Stimulated activated CD4-positive, alpha-beta T cell treated with anti-CD3 and anti-CD28 coated beads, TNF-alpha, amount 100 ng/mL, for 48 hours (primary cell): ENCODE measurements at places on chromosomes 5 and 9.

- no peak for DNase-seq
Observed at GRCh38 chr5:178730940-178731265, 444 bp upstream of the ZNF354A start.

DNA sequence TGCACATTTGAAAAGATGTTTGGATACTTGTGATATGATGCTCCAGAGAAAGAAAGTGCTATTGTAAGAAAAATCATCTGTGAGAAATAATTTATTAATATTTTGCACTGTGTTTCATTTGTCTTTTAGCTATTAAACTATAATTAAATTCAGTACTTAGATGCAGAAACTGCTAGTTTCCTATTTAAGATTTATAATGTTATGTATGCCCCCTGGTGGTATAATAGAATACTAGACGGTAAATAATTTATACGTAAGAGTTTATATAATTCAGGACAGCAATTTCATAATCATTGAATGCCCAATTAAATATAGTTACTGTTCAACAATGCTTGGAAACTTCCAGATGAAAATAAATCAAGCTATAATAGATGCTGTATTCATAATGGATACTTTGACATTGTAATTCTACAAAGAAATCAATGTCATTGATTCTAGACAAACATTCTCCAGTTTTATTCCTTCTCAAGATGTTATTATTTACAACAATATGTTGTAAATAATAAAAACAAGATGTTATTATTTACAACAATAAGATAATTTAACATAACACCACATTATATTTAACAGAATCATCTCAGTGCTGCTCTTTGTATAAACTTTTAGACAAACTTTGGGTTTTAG, 101.0 kb downstream of the TMEM232 start:
- DNase-seq: no peak

- no peak for DNase-seq
Observed at GRCh38 chr5:92559781-92560180, 1021.2 kb downstream of the NR2F1-AS1 start.

GRCh38 chr5:151480384-151481293, 33.2 kb downstream of the SLC36A1 start:
- no peak for DNase-seq

DNA sequence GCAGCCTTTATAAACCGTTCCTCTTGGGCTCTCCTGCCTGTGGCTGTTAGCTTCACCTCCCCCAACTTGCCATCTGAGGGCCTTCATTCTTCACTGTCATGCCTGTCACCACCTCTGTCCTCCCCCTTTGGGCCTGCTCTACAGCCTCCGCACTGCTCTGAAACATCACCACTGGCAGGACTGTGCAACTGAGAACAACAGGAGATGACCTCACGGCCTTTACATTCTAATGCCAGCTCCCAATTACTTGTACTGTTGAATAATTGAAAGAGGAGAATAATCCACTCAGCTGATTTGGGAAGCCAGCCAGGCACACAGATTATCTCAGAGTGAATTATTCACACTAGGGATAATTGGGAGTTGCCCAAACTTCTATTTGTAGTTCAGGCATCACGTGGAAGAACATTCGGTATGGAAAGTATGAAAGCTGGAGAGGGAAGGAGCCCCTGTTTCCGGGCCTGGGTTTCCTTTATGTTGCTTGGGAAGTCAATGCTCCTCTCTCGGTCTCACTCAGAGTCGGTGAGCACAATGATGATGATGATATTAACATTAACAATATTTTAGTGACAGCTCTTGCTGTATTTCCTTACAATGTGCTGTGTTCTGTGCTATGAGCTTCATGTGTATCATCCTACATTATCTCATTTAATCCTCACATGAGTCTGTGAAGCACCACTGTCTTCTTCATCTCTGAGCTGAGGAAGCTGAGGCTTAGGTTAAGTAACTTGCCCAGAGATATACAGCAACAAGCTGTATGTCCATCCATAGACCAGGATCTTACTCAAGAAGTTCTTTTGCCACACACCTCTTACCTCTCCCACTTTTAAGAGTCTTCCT, 99.3 kb upstream of the LRRTM2 start:
- DNase-seq: no peak

DNA sequence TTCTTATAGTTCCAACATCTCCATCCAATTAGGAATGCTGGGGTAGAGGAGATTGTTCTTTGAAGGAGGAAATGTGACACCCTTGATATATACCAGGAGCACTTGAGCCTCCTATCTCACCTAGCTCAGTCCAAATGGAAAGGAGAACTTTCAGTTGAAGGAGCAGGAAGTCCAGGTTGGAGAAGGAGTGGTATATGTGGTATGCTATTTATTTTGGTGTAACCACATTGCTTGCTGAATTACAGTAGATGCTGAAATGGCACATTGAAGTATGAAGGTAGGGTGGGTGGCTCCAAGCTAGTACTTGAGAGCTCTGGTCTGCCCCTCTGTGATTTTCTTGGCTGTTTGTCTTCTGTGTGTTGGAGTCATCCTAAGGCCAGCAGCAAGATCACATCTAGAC, 6.1 kb downstream of the CSNK1G3 start:
- no peak for DNase-seq

- no peak for DNase-seq
Observed at GRCh38 chr9:72294936-72295335, 70.1 kb downstream of the ZFAND5 start.

DNA sequence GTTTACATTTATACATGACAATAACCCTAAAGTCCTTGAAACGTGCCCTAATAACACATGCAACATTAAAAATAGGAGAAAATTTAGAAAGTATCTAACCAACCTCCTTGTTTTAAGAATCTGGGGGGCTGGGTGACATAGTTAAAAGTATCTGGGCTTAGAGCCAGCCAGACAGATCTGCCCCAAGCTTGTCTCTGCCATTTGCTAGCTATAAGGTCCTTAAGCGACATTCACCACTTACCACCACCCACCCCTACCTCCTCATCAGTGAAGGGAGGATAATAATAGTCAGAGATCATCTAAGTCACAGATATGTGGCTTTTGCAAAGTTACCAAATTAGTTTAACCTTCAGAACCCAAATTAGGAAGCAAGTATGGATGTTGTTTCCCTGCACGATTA, 33.8 kb upstream of the CAST start:
- DNase-seq: no peak

DNA sequence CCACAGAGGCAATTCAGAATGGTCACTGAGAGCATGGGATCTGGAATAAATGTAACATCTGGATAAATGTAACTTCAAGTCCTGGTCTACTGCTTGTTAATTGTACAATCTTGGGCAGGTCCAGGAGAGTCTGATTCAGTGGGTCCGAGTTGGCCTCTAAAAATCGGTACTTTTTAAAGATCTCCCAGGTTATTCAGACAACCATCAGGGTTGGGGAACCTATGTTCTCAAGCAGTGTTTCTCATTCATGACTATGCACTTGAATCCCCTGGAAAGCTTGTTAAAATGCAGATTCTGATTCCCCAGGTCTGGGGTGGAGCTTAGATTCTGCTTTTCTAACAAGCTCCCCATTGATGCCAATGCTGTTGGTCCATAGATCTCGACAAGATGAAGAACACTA, 14.8 kb downstream of the ANXA1 start:
- DNase-seq: no peak

DNA sequence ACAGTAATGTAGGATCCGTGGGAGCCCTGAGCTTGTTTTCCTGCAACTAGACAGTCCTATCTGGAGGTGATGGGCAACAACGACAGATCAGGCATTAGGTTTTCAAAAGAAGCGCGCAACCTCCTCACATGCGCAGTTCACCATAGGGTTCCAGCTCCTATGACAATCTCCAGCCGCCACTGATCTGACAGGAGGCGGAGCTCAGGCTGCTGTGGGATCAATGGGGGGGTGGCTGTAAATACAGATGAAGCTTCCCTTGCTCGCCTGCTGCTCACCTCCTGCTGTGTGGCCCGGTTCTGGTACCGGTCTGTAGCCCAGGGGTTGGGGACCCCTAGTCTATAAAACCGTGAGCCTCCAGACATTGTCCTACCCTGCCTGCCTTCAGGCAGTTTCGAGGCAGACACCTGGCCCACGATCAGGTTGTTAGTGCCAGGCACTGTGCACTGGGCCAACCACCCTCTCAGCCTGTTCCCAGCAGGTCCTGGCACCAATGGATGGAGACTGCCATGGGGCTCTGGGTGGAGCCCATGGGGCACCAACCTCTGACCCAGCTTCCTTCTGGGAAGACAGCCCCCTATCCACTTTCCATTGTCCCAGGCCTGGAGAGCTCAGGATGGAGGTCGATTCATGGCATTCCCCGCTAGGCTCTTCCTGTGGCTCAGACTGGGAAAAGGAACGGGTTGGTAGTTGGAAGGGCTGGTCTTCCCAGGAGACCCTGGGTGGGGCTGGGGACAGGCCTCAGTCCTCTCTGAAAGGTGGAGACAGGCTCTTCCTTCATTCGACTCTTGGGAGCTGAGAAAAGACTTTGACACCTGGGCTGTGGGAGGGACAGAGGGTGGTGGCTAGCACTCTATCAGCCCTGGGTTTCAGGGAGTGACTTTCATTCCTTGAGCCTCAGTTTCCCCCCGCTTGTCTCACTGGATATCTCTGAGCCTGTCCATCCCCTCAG, 1.7 kb downstream of the ENDOG start:
- no peak for DNase-seq

DNA sequence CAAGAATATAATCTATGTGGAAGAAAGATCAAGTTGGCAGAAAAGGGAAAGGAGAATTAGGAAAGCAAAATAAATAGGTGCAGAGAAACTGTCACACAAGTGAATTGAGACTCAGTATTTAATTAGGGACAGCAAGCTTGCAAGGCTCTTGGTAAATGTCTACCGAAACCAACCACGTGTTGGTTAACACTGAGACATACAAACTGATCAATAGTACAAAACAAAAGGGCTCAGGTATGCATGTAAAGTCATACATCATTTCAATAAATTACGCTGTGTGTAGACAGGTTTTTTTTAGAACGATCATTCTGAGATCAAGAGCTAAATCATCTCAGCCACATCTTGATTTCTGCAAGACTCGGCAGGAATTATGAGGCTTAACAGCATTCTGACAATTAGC, 225.4 kb downstream of the EBF1 start:
- no peak for DNase-seq

DNA sequence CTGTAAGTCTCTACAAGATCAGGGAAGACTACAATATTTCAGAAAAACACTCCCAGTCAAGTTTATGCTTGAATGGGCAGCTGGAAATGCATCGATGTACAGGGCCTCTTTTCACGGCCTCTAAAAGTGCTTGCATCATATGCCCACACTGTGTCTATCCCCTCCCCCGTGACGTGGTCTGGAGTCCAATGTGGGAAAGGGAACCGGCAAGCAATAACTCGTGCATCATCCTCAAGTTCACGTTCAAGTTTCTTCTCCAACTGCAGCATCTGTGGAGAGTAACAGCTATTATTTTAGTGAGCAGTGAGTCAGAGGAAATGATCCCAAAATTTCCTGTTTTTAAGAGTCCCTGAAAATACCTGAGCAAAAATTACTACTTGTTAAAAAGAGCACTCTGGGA, 22.3 kb downstream of the ATPSCKMT start:
- DNase-seq: no peak

GRCh38 chr5:137022043-137022442, 477.1 kb downstream of the SPOCK1 start:
- no peak for DNase-seq

- no peak for DNase-seq
Observed at GRCh38 chr5:93990504-93991070, 249.2 kb upstream of the POU5F2 start.

GRCh38 chr9:112465352-112465751, 21.3 kb upstream of the KIAA1958 start:
- no peak for DNase-seq

DNA sequence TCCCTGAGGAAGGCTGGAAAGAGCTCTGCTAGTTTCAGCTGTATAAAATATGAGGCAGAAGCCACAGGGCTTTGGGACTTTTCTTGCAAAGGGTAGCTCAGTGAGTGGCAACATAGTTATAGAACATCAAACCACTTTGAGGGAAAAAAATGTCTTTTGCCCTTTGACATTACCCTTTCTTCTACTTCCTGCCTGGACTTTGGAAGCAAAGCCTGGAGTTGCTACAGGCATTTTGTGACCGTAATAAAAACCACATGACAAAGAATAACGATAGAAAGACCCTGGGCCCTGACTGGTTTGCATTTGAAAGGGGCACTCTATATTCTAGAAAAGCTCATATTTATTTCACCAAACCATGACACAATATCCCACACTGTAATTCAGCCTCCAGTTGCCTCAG, 440.9 kb downstream of the DIRAS2 start:
- DNase-seq: no peak

GRCh38 chr5:54024466-54024865, 285.9 kb downstream of the ARL15 start:
- no peak for DNase-seq

DNA sequence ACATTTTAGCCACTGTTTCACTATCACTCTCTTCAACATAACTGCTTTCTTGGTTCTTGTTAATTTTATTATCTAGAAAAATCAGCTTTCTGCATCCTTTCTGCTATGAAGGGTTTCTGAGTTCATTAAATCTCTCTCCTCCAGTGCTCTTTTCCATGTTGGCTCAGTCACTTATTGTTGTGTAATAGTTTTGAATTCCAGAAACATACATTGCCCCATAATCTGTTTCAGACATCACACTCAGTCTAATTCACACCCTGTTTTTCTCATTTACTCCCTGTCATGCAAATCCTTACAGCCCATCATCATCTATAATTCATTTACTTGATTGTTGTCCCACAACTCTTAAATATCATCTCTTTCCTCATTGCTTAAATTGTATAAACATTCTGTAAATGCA, 176.1 kb upstream of the CDH12 start:
- DNase-seq: no peak

- no peak for DNase-seq
Observed at GRCh38 chr5:23461576-23461975, 45.8 kb upstream of the PRDM9 start.

GRCh38 chr5:75277463-75277862, 40.8 kb upstream of the ANKRD31 start:
- no peak for DNase-seq

GRCh38 chr9:15306068-15306756, 804 bp downstream of the TTC39B start:
- no peak for DNase-seq

- DNase-seq: no peak
Observed at GRCh38 chr5:82244151-82244550, 34.0 kb downstream of the RPS23 start.

DNA sequence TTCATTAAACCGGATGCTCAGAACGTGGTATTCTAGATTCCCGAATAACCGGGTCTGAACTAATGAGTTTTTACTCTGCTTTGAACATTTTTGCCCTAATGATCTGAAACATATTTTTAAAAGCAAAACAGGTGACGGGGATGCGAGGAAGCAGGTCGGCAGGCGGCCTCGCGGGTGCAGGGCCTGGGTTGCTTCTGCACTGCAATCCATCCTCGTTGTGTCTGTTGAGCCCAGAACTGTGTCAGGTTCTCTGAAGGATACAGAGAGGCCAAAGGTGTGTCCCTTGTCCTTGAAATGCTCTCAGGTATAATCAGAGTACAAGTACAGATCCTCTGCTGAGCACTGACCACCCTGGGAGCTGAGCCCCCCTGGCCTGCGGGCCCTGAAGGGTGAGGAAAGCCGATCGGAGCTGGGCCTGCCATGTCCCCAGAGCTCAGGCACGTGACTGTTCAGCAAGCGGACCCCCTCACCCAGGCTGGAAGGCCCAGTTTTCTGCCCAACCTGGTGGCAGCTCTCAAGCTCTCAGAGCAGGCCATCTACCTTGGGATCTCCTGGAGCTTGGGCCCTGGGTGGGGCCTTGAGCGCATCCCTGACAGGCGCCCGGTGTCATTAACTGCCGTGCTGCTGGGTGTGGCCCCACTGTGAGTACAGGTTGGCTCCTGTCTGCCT, 151.8 kb downstream of the OLFM1 start:
- no peak for DNase-seq
